ENCODE measurements at places on chromosomes 4 and X.

GRCh38 chrX:101232316-101232715 lies 12.7 kb downstream of the DRP2 start:
- no peak for DNase-seq

DNA sequence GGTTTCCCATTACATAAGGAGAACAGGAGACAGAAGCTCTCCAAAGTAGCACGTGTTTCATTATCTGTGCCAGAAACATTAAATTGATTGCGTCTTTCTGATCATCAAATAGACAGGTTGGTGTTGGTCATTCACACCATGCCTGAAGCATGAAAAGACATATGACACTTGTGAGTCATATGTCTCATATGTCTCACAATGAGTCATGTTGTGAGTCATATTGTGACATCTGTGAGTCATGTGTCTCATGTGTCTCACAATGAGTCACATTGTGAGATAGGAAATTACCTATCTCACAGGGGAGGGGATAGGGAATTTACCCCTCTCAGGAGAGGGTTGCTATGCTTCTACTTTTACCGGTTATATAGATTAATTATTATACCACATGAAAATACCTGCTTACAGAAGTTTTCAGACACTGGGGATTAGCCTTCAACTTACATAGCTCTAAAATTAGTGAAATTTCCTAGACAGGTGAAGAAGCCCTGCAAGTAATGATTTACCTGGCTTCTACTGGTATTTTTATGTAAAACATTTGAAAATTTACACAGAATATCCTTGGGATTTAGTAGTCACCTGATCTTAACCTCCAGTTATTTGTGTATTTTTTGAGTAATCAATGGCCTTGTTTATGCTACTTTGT lies 80.8 kb downstream of the NPFFR2 start:
- DNase-seq, result peak; percentile 71

GRCh38 chr4:104248726-104249125 lies 246.0 kb downstream of the CXXC4 start:
- no peak for DNase-seq

DNA sequence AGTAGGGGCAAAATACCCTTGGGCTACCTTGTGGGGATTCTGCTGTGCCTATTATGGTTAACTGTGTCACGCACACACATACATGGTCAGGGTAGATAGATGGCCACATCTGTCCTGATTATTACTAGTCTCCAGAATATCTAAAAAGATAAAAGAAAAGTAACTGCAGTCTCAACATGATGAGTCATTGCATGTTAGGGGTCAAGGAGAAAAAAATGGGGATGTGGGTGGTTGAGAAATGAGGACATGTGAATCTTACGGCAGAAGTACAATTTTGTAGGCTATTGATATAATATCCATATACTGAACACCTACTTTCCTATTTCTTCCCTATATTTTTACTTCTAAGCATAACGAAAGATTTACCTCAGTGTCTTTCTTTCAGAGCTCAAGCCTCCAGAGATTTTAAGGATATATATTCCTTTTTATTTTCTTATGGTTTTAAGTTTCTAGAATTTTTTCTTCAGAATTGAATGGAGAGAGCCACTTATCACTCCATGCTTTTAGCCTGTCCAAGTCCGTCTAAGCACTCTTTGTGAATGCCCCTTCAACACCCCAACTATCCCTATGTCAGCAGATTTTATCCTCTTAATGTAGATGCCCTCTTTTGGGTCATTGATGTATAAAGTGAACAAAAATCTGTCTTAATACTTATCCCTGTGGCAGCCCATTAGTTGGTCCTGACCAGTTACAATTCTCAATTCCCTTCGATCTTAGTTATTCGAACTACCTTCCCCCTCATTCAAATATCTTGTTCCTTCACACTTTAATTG lies 642.2 kb downstream of the IQCM start:
- DNase-seq, result no peak

DNA sequence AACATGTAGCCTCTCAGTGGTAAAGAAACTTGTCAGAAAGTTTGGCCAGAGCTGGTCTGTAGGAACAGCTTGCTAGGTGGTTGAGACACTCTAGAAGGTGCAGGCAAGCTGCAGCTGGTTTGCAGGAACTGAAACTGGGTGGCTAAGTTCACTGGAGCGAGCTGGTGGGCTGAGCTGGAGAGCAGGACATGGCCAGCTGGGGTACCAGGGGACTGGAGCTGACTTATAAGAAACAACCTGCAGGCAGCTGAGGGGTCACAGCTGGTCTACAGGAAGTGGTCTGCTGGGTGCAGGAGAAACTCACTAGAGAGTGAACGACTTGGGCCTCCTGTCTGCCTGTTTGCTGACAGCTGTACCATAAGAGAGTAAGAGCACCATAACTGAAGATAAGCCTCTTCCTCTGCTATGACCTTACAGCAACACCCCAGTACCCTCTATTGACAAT lies 157.1 kb upstream of the LNX1 start:
- DNase-seq, result no peak

DNA sequence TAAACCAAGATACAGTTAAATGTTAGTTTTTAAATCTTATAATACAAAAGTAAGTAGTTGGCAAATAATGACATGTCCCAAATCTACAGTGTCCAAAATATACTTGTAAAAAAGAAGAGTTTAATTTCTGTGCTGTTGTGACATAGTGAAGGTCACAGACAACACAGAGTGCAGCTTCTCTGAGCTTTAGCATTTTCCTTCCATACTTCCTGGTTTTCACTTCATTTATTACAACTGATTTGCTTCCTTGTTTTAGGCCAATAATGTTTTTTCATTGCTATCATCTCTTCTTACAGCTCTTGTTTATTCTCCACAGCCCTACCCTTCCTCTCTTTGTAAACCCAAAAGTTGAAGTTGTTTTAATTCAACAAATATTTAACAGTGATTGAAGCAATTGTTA lies 132.4 kb upstream of the TET2 start:
- DNase-seq, result no peak

DNA sequence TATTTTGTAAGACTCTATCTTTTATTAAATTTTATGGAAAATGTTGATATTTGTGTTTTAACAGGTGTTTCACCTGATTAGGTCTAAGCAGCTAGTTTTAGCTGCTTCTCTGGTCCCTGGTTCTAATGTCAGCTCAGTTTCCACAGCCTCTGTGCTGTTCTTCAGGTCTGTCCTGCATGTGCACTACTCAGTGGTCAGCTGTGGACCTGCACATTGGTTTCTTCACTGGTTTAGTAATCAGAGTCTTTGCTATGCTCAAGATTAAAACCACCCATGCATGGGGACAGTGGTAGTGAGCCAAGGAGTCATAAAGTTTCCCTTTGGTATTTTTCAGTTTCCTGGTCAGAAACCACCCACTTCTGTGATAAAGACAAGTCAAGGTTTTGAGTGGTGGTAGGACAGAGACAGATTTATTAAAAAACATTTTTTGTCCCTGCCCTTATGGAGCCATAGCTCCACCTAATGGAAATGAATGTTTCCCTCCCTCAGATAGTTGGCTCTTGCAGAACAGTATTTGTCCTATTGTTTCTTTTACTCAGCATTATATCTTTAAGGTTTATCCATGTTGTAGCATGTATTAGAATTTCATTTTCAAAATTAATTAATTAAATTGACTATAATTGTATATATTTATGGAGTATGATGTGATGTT lies 36.8 kb upstream of the VBP1 start:
- DNase-seq, result peak; percentile 16

- no peak for DNase-seq
These were observed 29.9 kb downstream of the TKTL1 start for GRCh38 chrX:154325541-154325940.

GRCh38 chr4:74473155-74473811 lies 28.3 kb downstream of the AREG start:
- DNase-seq, result peak; percentile 57

- DNase-seq, result peak; percentile 23
These were observed 150.3 kb downstream of the MSL3 start for GRCh38 chrX:11908371-11908770.

- DNase-seq, result no peak
These were observed 1.7 kb upstream of the PCDH10 start for GRCh38 chr4:133147286-133147821.

- no peak for DNase-seq
These were observed 433.1 kb upstream of the SMIM31 start for GRCh38 chr4:164320847-164321246.

- no peak for DNase-seq
These were observed 534.4 kb upstream of the EPHA5 start for GRCh38 chr4:66204534-66205247.

GRCh38 chr4:69536558-69536957 lies 40.9 kb upstream of the UGT2B4 start:
- no peak for DNase-seq

- DNase-seq, result no peak
These were observed 236.7 kb downstream of the SLITRK2 start for GRCh38 chrX:146054311-146054710.

- peak; percentile 50 for DNase-seq
These were observed 5.6 kb upstream of the CT45A1 start for GRCh38 chrX:135707880-135708279.

- DNase-seq, result no peak
These were observed 26.9 kb upstream of the CYBB start for GRCh38 chrX:37752936-37753335.

DNA sequence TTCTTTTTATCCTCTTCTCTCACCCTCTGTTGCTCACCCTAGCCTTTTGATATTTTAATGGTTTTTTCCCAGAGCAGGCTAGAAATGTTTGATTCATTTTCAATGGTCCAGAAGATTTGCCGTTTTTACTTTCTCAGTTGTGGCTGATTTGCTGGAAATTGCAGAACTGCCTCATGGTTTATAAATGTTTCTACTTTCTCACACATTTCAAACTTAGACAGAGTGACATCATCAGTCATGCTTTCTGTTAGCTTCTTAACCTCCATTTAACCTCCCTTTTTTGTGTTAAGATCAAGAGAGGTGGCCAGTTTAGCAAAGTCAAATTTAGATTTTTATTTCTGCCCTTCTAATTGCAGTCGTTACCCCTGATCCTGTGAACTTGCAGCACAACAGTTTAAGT lies 8.7 kb downstream of the RXFP1 start:
- DNase-seq, result no peak

- DNase-seq, result no peak
These were observed 5.2 kb downstream of the PKD2 start for GRCh38 chr4:88012647-88013046.

GRCh38 chrX:42248226-42248625 lies 324.9 kb upstream of the CASK start:
- no peak for DNase-seq

- DNase-seq, result no peak
These were observed 882.0 kb upstream of the INTU start for GRCh38 chr4:126750723-126751122.

DNA sequence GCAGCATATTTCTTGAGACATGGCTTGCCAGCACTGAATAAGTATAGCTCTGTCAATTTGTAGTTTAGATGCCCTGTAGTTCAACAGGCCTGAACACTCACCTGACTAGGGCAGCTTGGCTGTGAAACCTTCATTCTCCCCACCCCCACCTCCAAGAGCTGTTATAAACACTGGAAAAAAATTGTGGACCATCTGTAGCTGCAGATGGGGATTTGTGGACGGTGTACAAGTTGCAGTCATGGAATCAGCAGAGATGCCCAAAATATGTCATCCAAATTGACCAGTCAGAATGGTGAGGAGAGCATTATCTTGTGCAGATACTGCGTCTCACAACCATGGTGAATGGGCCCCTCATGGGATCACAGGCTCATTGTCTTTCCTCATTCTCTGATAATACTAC lies 76.2 kb upstream of the PAQR3 start:
- DNase-seq, result no peak

GRCh38 chr4:168674866-168675265 lies 178.0 kb downstream of the PALLD start:
- DNase-seq, result no peak

DNA sequence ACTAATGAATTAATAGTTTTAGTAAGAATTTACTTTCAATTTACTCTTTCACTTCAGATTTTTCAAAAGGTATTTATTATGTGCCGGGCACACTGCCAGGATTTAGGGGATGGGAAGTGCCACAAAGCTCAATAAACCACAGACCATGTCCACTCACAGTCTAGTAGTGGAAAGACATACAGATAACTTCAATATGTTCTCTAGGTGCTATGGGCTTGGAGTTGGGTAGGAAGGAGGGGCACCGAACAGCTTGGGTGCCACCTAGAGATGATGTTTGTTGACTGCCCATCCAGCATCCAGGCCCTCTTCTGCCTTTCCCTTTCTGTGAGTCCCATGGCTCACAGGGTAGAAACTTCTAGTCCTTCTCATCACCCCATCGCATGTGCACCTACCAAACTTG lies 17.8 kb downstream of the MFAP3L start:
- DNase-seq, result no peak

- DNase-seq, result peak; percentile 78
These were observed 102.9 kb upstream of the SLC34A2 start for GRCh38 chr4:25552580-25553271.

- DNase-seq, result peak; percentile 54
These were observed 84.8 kb downstream of the TMEM164 start for GRCh38 chrX:110087485-110088356.

- no peak for DNase-seq
These were observed 116.5 kb downstream of the CENPC start for GRCh38 chr4:67428819-67429218.

GRCh38 chr4:91488946-91489345 lies 814.8 kb upstream of the GRID2 start:
- no peak for DNase-seq

GRCh38 chrX:100687546-100687945 lies 43.5 kb downstream of the SRPX2 start:
- DNase-seq, result no peak

DNA sequence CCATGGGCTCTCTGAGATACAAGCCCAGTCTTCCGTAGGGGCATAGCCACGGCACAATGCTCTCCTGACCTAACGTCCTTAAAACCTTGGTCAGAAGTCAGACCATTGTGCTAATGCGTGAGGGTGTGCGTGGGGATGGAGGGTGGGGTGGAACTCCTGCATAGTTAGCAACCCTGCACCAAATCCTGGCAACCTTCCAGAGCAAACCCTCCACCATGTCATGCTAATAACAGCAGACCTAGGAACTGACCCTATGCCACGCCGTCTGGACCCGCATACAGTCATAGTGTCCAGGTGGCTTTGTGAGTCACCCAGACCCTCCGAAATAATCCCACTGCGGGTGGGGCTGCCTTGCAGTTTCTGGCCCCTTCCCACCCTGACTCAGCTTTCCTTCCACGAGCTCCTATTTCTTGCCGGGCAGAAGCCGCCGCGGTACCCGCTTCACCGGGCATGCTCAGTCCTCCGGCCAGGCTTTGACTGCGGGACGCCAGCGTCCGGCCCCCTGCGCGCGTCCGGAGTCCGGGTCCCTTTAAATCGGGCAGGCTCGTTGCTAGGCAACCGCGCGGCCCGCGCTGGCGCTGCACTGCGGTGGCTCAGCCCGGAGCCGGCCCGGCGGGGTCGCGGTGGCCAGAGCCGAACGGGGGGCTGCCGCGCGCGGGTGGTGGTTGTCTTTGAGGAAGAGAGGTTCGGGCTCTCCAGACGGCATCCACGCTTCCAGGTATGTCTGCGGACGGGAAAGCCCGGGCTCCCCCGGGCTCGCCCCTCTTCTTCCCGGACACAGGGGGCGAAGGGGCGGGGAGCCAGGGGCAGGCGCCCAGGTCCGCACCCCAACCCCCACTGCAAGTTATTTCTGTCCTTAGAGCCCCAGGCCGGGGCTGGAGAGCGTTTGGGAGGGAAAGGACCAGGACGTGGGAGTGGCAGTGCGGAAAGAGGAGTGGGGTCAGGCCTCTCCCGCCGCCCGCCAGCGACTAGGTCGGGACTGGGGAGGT lies at the start of gene CCDC160:
TSS of gene CCDC160 (plus strand) at position 557 of the 989 bp plus-strand sequence. CDS start 7,619 bp downstream, outside the sequence.
- no peak for DNase-seq

- no peak for DNase-seq
These were observed at the start of gene NAP1L3 for GRCh38 chrX:93673056-93673868. NAP1L3 (minus strand) TSS chrX:93673578; CDS start chrX:93673304, 274 bp downstream.
